Tibial nerve (tissue), 4 donors: ENCODE measurements at places on chromosomes 7 and 10. TPM values are rescaled to one million over a fixed set of nuclear protein-coding genes. Genes with fewer than 3 reads are reported as not detected.

OR6B1 gene
- not detected for total RNA-seq

RASA4B gene
- 21.6 TPM for total RNA-seq

AOC1 gene
- total RNA-seq = not detected

NKX1-2 gene
- total RNA-seq = not detected

EXOC6 gene
- total RNA-seq = 11.5 TPM

- H3K36me3 ChIP-seq = no peaks in the 10 kb centered on the region
- no peak for DNase-seq
- no peak overlapping the region for H3K4me3 ChIP-seq
Observed at GRCh38 chr7:20441991-20442441, 111.3 kb downstream of the ITGB8 start.

- no peaks in the 10 kb centered on the region for H3K27me3 ChIP-seq
- H3K4me3 ChIP-seq = no peak overlapping the region
- no peak overlapping the region for H3K27ac ChIP-seq
- H3K36me3 ChIP-seq = no peaks in the 10 kb centered on the region
- no peak for DNase-seq
Observed at GRCh38 chr10:104767282-104767681, 126.2 kb downstream of the SORCS3 start.

GRCh38 chr10:32132357-32132946, 76.2 kb upstream of the KIF5B start:
- no peak for DNase-seq
- no peaks in the 10 kb centered on the region for H3K27me3 ChIP-seq
- no peaks in the 10 kb centered on the region for H3K4me1 ChIP-seq
- H3K36me3 ChIP-seq = no peaks in the 10 kb centered on the region

GRCh38 chr7:95865716-95866371, 93.5 kb downstream of the DYNC1I1 start:
- H3K27me3 ChIP-seq = no peaks in the 10 kb centered on the region
- no peak overlapping the region for H3K27ac ChIP-seq
- H3K4me3 ChIP-seq = no peak overlapping the region

DNA sequence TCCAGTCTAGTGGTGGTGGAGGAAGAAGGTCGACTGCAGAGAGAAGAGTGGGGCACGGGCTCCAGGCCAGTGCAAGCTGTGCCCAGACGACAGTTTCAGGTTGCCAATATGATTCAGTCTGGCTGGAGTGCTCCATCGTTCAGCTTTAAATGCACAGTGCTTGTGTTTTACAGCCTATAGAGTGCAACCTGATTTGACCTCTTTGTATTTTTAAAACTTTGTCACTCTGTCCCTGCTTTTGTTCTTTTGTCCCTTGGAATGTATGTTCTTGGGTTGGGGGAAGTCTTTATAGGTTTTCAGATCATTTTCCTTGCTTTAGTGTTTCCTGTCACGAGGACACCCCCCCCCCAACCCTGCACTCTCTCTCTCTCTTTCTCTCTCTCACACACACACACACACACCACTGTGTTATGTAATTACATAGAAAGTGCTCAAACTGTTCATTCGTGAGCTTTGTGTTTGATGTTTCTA, 198.0 kb downstream of the CAMK1D start:
- H3K27me3 ChIP-seq = no peaks in the 10 kb centered on the region
- H3K27ac ChIP-seq = no peak overlapping the region
- H3K4me3 ChIP-seq = no peak overlapping the region

DNA sequence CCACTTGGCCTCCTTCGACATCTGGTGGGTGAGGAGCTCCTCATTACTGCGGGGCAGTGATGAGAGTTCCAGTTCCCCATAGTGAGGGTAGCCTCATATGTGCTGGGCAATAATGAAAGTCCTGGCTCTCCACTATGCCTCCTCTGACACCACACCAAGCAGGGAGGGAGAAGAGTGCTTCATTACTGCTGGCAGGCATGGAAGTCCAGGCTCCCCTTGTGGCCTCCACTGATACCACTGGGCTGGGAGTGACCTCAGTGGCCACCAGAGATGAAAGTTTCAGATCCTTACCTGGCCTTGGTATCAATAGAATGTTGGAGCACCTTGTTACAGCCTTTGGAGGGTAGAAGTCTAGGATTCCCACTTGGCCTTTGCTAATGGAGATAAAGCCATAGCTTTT, 6.5 kb downstream of the DUS4L start:
- H3K27ac ChIP-seq = no peak overlapping the region
- H3K4me1 ChIP-seq = peaks cover 5% of the 10 kb centered on the region
- no peak for DNase-seq
- H3K27me3 ChIP-seq = no peaks in the 10 kb centered on the region

- peaks cover 69% of the 10 kb centered on the region for H3K4me1 ChIP-seq
- H3K4me3 ChIP-seq = no peak overlapping the region
- no peaks in the 10 kb centered on the region for H3K27me3 ChIP-seq
Observed at GRCh38 chr10:43401627-43402026, 7.4 kb downstream of the HNRNPF start.

GRCh38 chr10:71965623-71966022, 1.4 kb downstream of the CHST3 start:
- peak overlapping the region; percentile 99 for H3K27ac ChIP-seq
- peak overlapping the region; percentile 59 for H3K4me3 ChIP-seq
- H3K4me1 ChIP-seq = peaks cover 50% of the 10 kb centered on the region
- H3K27me3 ChIP-seq = no peaks in the 10 kb centered on the region
- no peak for DNase-seq

DNA sequence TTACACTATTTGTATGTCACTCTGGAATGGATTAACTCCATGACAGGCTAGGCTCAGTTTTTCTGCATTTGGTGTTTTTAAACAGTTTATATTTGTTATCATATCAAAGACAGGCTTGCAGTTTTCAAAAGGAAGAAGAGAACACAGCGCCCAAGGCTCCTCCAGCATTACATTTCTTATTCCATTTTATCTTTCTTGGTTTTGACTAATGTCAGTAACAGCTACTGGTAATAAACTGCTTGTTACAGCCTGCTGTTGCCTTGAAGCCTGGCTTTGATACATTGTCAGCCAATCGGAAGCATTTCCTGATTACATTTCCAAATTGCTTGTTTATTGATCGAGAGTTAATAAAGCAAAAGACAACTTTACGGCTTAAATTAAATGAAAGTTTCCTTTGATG, 166.0 kb upstream of the MDFIC start:
- no peaks in the 10 kb centered on the region for H3K36me3 ChIP-seq
- H3K27me3 ChIP-seq = no peaks in the 10 kb centered on the region
- DNase-seq = no peak
- H3K27ac ChIP-seq = no peak overlapping the region
- H3K4me1 ChIP-seq = no peaks in the 10 kb centered on the region
- no peak overlapping the region for H3K4me3 ChIP-seq

DNA sequence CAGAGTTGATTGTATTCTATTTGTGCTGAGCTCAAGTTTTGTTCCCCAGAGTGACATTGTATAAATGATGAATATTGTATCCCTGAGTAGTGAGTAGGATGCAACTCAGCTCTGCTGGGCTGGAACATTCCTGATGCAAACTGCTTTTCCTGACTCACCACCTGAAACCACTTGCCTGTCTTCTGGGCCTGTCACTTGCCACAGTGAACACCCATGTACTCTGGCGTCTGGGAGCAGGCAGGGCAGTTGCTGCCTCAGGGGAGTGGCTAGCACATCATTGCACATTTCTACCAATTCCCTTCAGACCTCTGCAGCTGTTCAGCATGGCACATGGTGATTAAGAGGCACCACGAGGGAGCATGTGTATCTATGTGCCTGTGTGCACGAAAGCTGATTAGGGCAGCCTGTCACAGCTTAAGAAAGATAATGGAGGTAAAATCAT, 157.3 kb downstream of the SND1 start:
- DNase-seq = no peak
- H3K27me3 ChIP-seq = no peaks in the 10 kb centered on the region
- H3K36me3 ChIP-seq = no peaks in the 10 kb centered on the region
- peaks cover 5% of the 10 kb centered on the region for H3K4me1 ChIP-seq
- H3K4me3 ChIP-seq = no peak overlapping the region
- no peak overlapping the region for H3K27ac ChIP-seq

- no peaks in the 10 kb centered on the region for H3K4me1 ChIP-seq
- H3K4me3 ChIP-seq = no peak overlapping the region
Observed at GRCh38 chr10:34505338-34505737, 309.8 kb downstream of the PARD3 start.

GRCh38 chr10:110577056-110577455, 9.6 kb downstream of the SMC3 start:
- no peak overlapping the region for H3K27ac ChIP-seq
- no peak overlapping the region for H3K4me3 ChIP-seq
- H3K4me1 ChIP-seq = no peaks in the 10 kb centered on the region
- DNase-seq = no peak
- no peaks in the 10 kb centered on the region for H3K36me3 ChIP-seq
- no peaks in the 10 kb centered on the region for H3K27me3 ChIP-seq

DNA sequence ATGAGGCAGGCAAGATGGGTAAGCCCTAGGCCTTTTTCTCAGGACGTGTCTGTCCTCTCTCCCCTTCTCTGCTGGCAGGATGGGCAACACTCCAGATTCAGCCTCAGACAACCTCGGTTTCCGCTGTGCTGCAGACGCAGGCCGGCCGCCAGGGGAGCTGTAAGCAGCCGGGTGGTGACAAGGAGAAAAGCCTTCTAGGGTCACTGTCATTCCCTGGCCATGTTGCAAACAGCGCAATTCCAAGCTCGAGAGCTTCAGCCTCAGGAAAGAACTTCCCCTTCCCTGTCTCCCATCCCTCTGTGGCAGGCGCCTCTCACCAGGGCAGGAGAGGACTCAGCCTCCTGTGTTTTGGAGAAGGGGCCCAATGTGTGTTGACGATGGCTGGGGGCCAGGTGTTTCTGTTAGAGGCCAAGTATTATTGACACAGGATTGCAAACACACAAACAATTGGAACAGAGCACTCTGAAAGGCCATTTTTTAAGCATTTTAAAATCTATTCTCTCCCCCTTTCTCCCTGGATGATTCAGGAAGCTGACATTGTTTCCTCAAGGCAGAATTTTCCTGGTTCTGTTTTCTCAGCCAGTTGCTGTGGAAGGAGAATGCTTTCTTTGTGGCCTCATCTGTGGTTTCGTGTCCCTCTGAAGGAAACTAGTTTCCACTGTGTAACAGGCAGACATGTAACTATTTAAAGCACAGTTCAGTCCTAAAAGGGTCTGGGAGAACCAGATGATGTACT, 13.1 kb downstream of the PHKG1 start:
- DNase-seq = peak; percentile 47
- H3K27ac ChIP-seq = peak overlapping the region; percentile 78
- no peak overlapping the region for H3K4me3 ChIP-seq
- no peaks in the 10 kb centered on the region for H3K27me3 ChIP-seq

DNA sequence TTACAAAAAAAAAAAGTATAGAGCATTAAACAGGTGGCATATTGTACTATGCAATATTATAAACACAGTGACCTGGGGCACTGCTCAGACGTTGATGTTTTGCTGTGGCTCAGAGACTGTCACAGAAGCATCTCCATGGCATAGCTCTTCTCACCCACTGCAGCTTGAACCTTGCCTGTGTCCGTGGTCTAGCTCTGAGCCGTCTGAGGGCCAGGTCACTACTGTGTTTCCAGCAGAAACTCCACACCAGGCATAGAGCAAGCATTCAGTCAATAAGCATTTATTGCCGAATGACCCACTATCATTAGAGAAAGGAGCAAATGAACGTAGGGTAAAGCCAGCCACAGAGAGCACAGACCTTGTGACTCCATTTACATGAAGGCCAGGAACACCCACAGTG, 443.2 kb upstream of the FOXK1 start:
- no peaks in the 10 kb centered on the region for H3K27me3 ChIP-seq
- no peak overlapping the region for H3K4me3 ChIP-seq
- no peaks in the 10 kb centered on the region for H3K4me1 ChIP-seq
- peaks cover 29% of the 10 kb centered on the region for H3K36me3 ChIP-seq

DNA sequence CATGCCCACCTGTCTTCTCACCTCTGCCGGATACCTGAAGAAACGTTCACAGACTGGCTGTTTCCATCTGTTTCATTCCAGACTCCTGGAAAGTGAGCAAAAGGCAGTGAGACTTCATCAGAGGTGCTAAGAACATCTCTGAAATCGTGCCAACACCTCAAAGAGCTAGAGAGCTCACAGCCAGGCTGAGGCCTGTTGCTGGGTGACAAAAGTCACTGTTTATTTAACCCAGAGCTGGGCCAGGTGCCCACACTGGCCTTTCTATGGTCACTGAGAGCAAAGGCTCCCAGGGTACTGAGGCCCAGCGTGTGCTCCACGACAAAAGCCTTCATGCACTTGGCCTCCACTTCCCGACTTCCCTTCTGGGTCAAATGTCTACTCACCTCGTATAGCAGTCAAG, 3.7 kb upstream of the NANOS1 start:
- DNase-seq = no peak
- H3K4me1 ChIP-seq = peaks cover 34% of the 10 kb centered on the region
- no peak overlapping the region for H3K27ac ChIP-seq
- no peaks in the 10 kb centered on the region for H3K27me3 ChIP-seq
- H3K4me3 ChIP-seq = no peak overlapping the region
- H3K36me3 ChIP-seq = no peaks in the 10 kb centered on the region

GRCh38 chr10:97780841-97781617, 9.2 kb upstream of the SFRP5 start:
- DNase-seq = no peak
- no peak overlapping the region for H3K4me3 ChIP-seq
- H3K36me3 ChIP-seq = no peaks in the 10 kb centered on the region
- H3K27me3 ChIP-seq = no peaks in the 10 kb centered on the region

DNA sequence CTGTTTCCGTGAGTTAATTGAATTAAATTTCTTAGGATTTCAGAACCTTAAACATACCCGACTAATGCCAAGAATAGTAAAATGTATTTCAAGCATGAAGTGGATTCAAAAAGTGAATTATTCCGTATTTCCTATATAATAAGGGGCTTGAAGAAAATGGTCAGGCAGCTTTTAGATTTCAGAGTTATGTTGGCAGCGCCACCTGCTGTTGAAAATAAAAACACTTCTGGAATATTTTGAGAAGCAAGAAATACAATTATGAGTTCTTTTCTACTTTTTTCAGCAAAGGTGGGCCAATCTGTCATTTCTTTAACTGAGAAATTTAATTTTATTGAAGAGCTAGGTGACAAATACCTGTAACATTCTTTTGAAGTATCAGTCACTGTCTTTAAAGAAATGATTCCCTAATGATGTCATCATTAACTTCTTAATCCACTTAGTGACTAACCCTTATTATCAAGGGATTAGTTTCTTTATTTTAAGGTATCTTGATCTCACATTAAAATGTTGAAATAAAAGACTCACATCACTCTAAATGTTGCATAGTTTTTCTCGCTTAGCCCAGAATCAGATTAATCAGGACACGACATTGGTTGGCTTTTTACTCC, 36.6 kb upstream of the AGR3 start:
- no peaks in the 10 kb centered on the region for H3K36me3 ChIP-seq
- no peak overlapping the region for H3K27ac ChIP-seq
- H3K27me3 ChIP-seq = no peaks in the 10 kb centered on the region
- no peak overlapping the region for H3K4me3 ChIP-seq
- DNase-seq = peak; percentile 74

- H3K27ac ChIP-seq = no peak overlapping the region
- no peak for DNase-seq
- no peak overlapping the region for H3K4me3 ChIP-seq
Observed at GRCh38 chr10:69385454-69386350, 31.0 kb downstream of the TACR2 start.

GRCh38 chr7:126806614-126807013, 446.1 kb downstream of the GRM8 start:
- H3K36me3 ChIP-seq = no peaks in the 10 kb centered on the region
- no peaks in the 10 kb centered on the region for H3K27me3 ChIP-seq
- no peaks in the 10 kb centered on the region for H3K4me1 ChIP-seq
- H3K27ac ChIP-seq = no peak overlapping the region
- H3K4me3 ChIP-seq = no peak overlapping the region

- H3K27ac ChIP-seq = no peak overlapping the region
- peaks cover 9% of the 10 kb centered on the region for H3K4me1 ChIP-seq
- peaks cover 83% of the 10 kb centered on the region for H3K36me3 ChIP-seq
- no peak overlapping the region for H3K4me3 ChIP-seq
- H3K27me3 ChIP-seq = no peaks in the 10 kb centered on the region
Observed at GRCh38 chr7:2715341-2716231, 27.6 kb downstream of the AMZ1 start.

GRCh38 chr7:26101361-26102151, 50.4 kb upstream of the NFE2L3 start:
- H3K36me3 ChIP-seq = no peaks in the 10 kb centered on the region
- H3K4me1 ChIP-seq = peaks cover 4% of the 10 kb centered on the region
- peak overlapping the region; percentile 3 for H3K4me3 ChIP-seq
- no peak overlapping the region for H3K27ac ChIP-seq
